H7 (cell line): ENCODE measurements at places on chromosomes 5 and 9. TPM values are rescaled to one million over a fixed set of nuclear protein-coding genes. Genes with fewer than 3 reads are reported as not detected.

The HINT1 gene
- total RNA-seq = 330 and 344 TPM in 2 replicates

The ELP1 gene
- 28.7 and 28.9 TPM in 2 replicates for total RNA-seq

The MSX2 gene
- 0.26 and 0.97 TPM in 2 replicates for total RNA-seq

The ZNF454 gene
- 0.14 and 1.3 TPM in 2 replicates for total RNA-seq

The SGCD gene
- 0.04 TPM in 1 of 2 replicates, not detected in the other for total RNA-seq

The SLC6A7 gene
- total RNA-seq = not detected in 2 replicates

The ALDH1A1 gene
- 1.6 and 4.5 TPM in 2 replicates for total RNA-seq

The SNCAIP gene
- total RNA-seq = 4.2 and 7.4 TPM in 2 replicates

The FOXD4L4 gene
- total RNA-seq = not detected in 2 replicates

The PNPLA7 gene
- total RNA-seq = 0.07 and 0.14 TPM in 2 replicates

The PRR7 gene
- 11.4 and 12.1 TPM in 2 replicates for total RNA-seq

The GARNL3 gene
- total RNA-seq = 2.9 and 6.7 TPM in 2 replicates

The C9orf50 gene
- not detected in 2 replicates for total RNA-seq

The SLC25A2 gene
- total RNA-seq = 0.14 TPM in 1 of 2 replicates, not detected in the other

The GPR150 gene
- total RNA-seq = 0.15 TPM in 1 of 2 replicates, not detected in the other

The RANBP17 gene
- total RNA-seq = 6.4 and 11.6 TPM in 2 replicates

The PTGER4 gene
- total RNA-seq = 0.07 and 0.31 TPM in 2 replicates

The FGF10 gene
- total RNA-seq = 0.31 and 2.1 TPM in 2 replicates

The DMRT3 gene
- total RNA-seq = not detected in 2 replicates

The NUDT12 gene
- total RNA-seq = 22.8 and 31.4 TPM in 2 replicates

The CCIN gene
- total RNA-seq = 0.17 TPM in 1 of 2 replicates, not detected in the other

The PCDH1 gene
- 66.8 and 67.1 TPM in 2 replicates for total RNA-seq

The IL5 gene
- not detected in 2 replicates for total RNA-seq

The PTGS1 gene
- 0.69 and 1.1 TPM in 2 replicates for total RNA-seq

The FCN2 gene
- not detected in 2 replicates for total RNA-seq

The GRIA1 gene
- 0.28 and 0.44 TPM in 2 replicates for total RNA-seq

The C9orf152 gene
- 0.11 TPM in 1 of 2 replicates, not detected in the other for total RNA-seq

The DENND1A gene
- 10.9 and 13.4 TPM in 2 replicates for total RNA-seq

The ELOVL7 gene
- total RNA-seq = 2.2 and 2.6 TPM in 2 replicates

The LEAP2 gene
- 0.70 and 0.94 TPM in 2 replicates for total RNA-seq

The CCDC180 gene
- total RNA-seq = 4.7 and 6.2 TPM in 2 replicates

The DMRTA1 gene
- 3.4 and 4.0 TPM in 2 replicates for total RNA-seq

The CDH12 gene
- 0.21 TPM in 1 of 2 replicates, not detected in the other for total RNA-seq

The SPACA9 gene
- 0.67 and 0.80 TPM in 2 replicates for total RNA-seq

The GGTA1 gene
- total RNA-seq = not detected in 2 replicates

The MBLAC2 gene
- total RNA-seq = 4.5 and 5.6 TPM in 2 replicates

The ACOT12 gene
- not detected in 2 replicates for total RNA-seq

The PTPRD gene
- total RNA-seq = 21.5 and 25.2 TPM in 2 replicates

The FGF1 gene
- 0.24 and 2.9 TPM in 2 replicates for total RNA-seq

The GZMA gene
- total RNA-seq = not detected in 2 replicates

The STRBP gene
- 35.0 and 49.9 TPM in 2 replicates for total RNA-seq

The BTNL3 gene
- not detected in 2 replicates for total RNA-seq

The AK8 gene
- total RNA-seq = 0.24 and 0.37 TPM in 2 replicates

The SLC34A1 gene
- not detected in 2 replicates for total RNA-seq

The GABRA6 gene
- total RNA-seq = not detected in 2 replicates

The TXNDC8 gene
- not detected in 2 replicates for total RNA-seq

The MUSK gene
- total RNA-seq = not detected in 2 replicates

The WHRN gene
- total RNA-seq = 4.4 and 10.6 TPM in 2 replicates

The ZFR gene
- 66.2 and 79.8 TPM in 2 replicates for total RNA-seq

The SYK gene
- 0.38 and 2.7 TPM in 2 replicates for total RNA-seq

The RAB3C gene
- 6.2 and 11.5 TPM in 2 replicates for total RNA-seq

The CARTPT gene
- total RNA-seq = not detected in 2 replicates

The CDH9 gene
- total RNA-seq = 0.18 and 0.90 TPM in 2 replicates

The SPARC gene
- 419 and 483 TPM in 2 replicates for total RNA-seq
